ENCODE measurements at places on chromosomes 1 and 21.

GRCh38 chr1:182083851-182084486 is 22.5 kb upstream of the ZNF648 start:
- no peak for DNase-seq

DNA sequence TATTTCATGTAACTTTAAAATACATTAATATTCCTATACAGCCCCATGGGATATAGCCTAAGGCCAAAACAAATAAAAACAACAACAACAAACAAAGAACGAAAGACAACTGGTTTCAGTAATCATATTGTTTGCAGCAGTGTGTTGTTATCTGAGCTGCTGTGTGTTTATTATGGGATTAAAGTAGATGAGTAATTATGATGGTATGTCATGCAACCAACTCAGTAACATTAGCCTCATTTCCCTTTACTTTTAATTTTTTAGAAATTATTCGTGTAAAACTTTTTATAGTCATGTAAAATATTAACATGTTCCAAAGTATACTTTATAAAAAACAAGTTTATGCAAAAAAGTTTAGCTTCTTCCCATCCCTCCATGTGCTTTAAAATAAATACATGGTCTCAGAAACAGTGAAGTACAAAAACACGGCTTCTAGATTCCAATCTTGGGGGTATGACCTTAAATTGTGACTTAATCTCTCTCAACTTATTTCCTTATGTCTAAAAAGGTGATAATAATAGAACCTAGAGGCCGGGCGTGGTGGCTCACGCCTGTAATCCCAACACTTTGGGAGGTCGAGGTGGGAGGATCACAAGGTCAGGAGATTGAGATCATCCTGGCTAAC is 176.1 kb downstream of the SLC45A1 start:
- DNase-seq = no peak

DNA sequence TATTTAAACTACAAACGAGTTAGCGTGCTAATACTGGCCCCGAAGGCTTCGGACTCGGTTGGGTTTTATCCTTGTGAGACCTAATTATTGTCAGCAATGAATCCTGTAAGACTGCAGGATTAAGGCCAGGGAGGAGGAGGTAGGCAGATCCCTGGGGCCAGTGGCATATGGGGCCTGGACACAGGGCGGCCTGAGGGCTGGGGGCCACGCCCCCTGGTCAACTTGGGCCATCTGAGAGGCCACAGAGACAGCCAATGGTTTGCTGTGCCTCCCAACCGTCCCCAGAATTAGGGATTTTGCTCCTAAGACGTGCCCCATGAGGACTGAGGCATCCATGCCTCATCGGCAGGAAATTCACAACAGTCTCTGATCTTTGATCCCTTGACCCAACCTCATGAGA is 31.1 kb upstream of the DISP3 start:
- no peak for DNase-seq

DNA sequence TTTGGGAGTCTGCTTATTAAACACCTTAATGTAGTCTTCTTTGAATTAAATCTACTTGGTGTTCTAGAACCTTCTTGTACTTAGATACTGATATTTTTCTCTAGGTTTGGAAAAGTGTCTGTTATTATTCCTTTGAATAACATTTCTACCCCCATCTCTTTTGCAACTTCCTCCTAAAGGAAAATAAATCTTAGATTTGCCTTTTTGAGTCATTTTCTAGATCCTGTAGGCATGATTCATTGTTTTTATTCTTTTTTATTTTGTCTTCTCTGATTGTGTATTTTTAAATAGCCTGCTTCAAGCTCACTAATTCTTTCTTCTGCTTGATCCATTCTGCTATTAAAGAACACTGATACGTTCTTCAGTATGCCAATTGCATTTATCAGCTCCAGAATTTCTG is 155.9 kb upstream of the NEGR1 start:
- no peak for DNase-seq

GRCh38 chr1:44776730-44777068 is 1.4 kb downstream of the RPS8 start:
- DNase-seq = no peak
